Activated CD4-positive, CD25-positive, alpha-beta regulatory T cell treated with anti-CD3 and anti-CD28 coated beads, Interleukin-2, amount 50 U/mL, for 16 hours (primary cell): ENCODE measurements at places on chromosomes 12 and 14.

- DNase-seq, result no peak
Measured at GRCh38 chr14:67911562-67911961, 92.0 kb downstream of the RAD51B start.

- DNase-seq, result no peak
Measured at GRCh38 chr12:47205532-47206449, 126.0 kb upstream of the AMIGO2 start.

DNA sequence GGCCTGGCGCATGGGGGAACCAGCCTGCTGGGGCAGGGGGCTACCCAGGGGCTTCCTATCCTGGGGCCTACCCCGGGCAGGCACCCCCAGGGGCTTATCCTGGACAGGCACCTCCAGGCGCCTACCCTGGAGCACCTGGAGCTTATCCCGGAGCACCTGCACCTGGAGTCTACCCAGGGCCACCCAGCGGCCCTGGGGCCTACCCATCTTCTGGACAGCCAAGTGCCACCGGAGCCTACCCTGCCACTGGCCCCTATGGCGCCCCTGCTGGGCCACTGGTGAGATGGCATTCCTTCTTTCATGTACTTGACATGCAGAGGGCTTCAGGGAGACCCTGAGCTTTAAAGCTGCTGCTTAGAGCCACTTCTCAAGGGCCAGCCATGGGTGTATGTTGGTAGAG lies 9.0 kb downstream of the LGALS3 start:
- DNase-seq, result no peak

DNA sequence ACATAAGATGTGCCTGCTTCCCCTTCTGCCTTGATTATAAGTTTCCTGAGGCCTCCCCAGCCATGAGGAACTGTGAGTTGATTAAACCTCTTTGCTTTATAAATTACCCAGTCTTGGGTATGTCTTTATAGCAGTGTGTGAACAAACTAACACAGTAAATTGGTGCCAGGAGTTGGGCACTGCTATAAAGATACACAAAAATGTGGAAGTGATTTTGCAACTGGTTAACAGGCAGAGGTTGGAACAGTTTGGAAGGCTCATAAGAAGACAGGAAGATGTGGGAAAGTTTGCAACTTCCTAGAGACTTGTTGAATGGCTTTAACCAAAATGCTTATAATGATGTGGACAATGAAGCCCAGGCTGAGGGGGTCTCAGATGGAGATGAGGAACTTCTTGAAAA lies 264.1 kb downstream of the DACT1 start:
- DNase-seq, result no peak

DNA sequence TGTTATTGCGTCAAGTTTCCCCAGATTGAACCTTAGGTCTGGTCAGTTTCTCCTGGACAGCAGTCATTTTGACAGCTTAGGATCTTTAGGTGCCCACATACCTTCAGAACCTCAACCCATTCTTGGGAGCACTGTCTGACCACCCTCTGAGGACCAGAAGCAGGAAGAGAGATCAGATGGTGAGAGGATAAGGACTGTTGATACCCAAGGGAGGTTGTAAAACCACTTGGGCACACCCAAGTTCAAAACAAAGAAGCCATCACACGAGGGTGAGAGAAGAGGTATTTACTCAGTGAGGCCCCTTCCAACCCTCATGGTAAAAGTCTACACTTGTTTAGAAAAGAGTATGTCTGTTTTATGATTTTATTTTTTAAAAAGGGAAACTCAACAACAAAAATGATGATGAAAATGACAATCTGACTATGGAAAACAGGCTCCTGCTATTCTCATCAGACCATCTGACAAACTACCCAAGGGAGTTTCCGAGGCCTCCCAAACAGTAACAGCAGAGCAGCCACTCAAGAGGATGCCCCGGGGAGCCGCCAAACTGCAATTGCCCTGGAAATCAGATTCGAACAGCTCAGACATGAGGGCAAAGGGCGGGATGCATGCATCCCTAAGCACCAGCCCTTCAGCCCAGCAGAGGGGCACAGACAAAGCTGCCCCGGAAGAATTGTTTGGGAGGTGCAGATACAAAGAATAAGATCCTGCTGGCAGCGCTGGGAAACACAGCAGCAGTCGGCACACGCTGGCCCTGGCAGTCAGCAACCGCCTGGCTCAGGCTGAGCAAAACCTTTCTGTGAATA lies 162.6 kb upstream of the PLEKHG7 start:
- no peak for DNase-seq

- DNase-seq, result no peak
Measured at GRCh38 chr14:38387821-38388220, 131.9 kb upstream of the CLEC14A start.

GRCh38 chr14:76537906-76538647 lies 162.1 kb downstream of the ESRRB start:
- no peak for DNase-seq

GRCh38 chr14:83462759-83463158 lies 1929.1 kb upstream of the SEL1L start:
- no peak for DNase-seq

DNA sequence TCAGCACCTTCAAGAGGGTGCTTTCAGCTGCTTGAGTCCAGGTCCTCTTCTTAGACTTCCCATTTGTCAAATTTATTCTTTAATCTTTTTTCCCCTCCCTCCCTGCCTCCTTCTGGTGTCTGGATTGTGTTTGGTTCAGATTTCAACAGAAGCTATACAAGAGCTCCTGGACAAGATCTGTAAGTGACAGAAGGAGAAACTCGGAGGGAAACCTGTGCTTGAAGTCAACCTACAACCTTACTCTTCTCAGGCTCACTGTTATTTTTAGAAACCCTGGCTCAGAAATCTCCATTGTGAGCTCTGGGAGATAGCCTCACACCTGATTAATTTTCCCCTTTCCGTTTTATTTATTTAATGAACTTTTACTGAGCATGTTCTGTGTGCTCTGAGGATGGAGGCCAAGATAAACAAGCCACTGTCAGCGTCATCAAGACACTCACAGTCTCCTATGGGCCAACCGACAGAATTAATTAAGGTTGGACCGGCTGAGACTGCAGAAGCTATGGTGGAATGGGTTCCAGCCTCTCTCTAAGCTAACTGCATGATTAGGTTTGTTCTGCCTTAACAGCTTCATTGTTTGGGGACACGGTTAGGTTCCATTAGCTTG lies 13.5 kb downstream of the PDE1B start:
- no peak for DNase-seq

- no peak for DNase-seq
Measured at GRCh38 chr12:26524862-26525465, 308.0 kb downstream of the ITPR2 start.

DNA sequence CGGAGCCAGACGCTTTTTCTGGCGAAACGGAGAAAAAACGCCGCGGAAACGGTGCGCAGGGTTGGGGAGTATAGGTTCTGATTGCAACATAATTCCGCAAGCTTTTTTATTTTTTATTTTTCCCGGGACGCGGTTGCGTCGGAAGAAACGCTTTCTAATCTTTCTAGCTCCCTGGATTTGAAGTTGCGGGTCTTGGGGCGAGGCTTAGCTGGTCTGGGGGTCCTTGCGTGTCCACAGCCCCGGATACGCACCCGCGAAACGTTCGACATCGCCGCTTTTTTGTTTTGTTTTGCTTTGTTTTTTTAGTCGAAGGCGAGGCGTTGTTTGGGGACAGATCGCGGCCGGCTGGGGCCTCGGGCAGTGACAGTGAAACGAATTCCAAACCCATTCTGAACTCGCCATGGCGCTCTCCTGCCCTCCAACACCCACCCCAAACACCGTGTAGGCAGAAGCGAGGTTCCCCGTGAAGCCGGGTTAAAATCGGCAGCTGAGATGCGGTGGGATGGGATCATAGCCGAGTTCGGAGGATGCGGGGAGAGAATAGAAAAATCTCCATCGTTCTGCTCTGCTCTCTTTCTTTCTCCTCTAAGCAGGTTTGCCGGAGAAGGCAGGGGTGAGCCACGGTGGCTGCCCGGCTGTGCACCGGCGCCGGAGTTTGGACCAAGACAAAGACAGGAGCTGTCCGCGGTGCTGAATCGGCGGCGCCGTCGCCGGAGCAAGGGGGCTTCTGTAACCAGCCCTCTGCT lies 8.1 kb upstream of the LHX5 start:
- no peak for DNase-seq

DNA sequence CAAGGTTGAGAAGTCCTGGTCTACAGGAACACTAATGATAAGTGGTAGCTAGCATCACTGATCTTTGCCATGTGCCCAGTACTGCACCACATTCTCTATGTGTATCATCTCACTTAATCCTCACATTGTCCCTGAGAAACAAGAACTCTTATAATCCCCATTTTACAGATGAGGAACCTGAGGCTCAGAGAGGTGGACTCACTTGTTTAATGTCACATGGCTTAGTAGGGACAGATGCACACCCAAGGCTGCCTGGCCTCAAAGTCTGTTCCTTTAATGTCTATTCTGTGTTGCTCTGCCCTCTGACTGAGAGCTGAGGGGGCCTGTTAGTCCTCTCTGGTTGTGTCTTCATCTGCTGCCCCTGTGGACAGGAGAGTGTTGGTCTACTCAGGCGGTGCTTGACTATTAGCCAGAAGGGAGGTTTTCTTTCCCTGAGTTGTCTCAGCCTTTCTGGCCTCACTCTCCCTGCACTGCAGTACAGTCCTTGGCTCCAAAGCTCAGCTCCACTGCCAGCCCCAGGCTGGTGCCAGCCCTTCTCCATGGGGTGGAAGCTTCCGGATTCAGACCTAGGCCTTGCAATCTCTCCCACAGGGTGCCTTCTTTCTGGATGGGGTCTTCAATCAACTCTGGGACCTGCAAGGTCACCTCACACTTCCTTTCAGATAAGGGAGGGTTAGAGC lies 4.9 kb upstream of the DYNLL1 start:
- DNase-seq, result no peak

DNA sequence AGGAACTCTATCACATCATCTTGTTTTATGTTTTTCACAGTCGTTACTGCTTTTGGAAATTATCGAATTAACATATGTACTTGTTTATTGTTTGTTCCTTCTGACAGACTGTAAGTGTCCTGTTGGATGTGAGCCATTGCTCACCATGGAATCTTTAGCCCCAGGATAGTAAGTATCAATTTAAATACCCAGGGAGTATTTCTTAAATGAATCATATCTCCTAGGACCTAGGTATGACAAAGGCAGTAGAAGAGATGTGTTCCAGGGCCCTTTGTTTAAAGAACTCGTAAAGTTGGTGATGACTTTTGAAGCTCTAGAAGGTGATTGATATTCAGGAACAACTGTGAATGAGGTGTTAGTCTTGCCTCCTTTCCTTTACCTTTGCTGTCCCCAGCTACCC lies 30.3 kb upstream of the STRAP start:
- no peak for DNase-seq

- DNase-seq, result no peak
Measured at GRCh38 chr14:89266754-89267153, 150.3 kb downstream of the FOXN3 start.
